ENCODE measurements at places on chromosomes 12 and 14.

GRCh38 chr14:51576117-51576430, 75.6 kb upstream of the FRMD6 start:
- no peak for DNase-seq

- no peak for DNase-seq
Observed at GRCh38 chr12:18171571-18171970, 81.6 kb upstream of the RERGL start.

GRCh38 chr14:64253672-64254071, 40.5 kb downstream of the ESR2 start:
- DNase-seq: no peak

DNA sequence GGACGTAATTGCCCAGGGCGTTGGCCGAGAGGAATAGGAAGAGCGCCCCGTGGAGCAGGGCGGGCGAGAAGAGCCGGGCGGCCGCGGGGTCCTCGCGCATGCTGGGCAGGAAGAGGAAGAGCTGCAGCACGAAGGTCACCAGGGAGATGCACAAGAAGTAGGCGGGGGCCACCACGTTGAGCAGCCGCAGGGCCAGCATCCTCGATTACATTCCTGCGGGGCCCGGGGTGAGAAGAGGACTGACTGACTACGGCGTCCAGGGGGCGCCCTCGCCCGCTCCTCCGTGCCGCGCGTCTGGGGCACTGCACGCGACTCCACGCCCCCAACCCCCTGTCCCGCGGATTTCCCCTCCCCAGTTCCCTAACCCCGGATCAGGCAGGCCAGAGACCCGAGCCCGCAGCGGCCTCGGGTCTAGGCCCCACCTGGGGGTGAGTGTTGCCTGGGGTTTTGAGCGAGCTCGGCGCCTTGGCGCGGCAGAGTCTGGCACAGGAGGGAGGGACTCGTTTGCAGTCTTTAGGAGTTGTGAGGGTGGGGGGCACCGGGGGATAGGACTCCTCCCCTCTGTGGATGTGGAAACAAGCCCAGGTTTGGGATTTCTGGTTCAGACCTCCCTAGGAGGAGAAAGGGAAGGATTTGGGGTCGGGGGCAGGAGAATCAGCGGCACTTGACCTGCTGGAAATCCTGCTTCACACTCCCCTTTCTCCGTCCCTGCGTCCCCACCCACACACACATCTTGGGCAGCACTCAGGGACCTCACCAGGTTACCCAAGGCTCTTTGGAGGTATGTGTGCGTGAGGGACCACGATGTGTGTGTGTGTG, 1.8 kb downstream of the ZDHHC22 start:
- peak; percentile 46 for DNase-seq

DNA sequence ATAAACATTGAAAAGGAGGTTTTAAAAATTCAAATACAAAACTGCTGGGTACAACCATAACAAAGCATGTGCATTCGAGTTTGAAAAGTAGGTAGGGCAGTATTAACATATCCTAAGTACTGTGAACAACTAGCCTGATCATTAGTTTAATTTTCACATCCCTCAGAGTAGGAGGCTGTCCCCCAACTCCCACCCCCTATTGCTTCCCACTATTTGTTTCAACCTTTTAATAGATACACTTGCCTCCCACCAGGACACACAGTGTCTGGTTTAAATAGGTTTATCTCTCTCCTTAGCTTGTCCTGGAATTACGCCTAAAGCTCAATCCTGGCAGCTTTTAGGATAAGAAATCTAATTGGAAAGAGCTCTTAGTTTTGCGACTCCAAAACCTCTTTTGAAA, 2.1 kb downstream of the TAOK3 start:
- no peak for DNase-seq

- DNase-seq: no peak
Observed at GRCh38 chr12:81809829-81810595, 50.9 kb upstream of the PPFIA2 start.

- DNase-seq: no peak
Observed at GRCh38 chr12:72622556-72622955, 350.4 kb downstream of the TRHDE start.

GRCh38 chr14:104246401-104247335, 108.3 kb downstream of the KIF26A start:
- no peak for DNase-seq

DNA sequence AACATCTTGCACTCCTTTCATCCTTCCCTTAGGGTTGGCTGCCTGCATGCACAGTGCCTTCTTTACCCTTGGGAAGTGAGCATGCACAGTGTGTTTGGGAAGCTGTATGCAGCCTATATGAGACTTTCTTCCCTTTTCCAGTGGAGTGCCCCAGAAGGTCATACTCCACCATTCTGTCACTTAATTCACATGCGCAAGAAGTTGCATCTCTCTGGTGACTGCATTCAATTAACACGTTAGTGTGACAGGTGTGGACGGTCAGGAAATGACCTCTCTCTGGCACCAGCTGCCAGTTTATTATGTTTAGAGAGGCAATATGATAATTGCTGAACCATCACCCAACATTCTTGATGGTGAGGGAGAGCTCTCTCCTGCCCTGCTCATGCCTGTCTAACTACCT, 770.0 kb downstream of the FLRT2 start:
- no peak for DNase-seq

DNA sequence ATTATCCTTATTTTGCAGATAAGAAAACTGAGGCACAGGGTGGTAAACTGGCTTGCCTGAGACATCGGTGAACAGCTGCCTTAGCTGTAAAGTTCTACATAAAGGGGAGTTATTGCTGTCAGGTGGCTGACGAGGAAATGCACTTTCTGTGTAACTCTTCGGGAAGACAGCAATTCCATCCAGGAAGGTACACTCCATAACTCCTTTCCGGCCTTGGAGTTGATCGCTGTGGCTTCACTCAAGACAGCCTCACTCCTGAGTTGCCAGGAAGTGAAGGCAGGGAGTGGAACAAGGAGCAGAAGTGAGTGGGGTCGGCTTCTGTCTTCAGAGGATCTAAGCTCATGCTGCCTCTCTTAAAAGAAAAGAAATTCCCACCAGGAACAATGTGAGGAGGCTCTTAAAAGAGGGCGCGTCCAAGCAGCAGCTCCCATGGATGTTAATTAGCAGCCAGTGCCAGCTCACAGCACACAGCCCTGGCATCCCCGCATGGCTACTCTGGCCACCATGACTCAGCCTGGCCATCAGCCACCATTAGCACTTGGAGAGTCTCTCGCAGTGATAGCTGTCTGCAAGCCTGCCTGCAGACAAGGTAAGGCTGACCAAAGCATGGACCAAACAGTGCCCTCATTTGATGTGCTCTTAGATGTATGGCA, 60.3 kb downstream of the NUAK1 start:
- DNase-seq: peak; percentile 74

DNA sequence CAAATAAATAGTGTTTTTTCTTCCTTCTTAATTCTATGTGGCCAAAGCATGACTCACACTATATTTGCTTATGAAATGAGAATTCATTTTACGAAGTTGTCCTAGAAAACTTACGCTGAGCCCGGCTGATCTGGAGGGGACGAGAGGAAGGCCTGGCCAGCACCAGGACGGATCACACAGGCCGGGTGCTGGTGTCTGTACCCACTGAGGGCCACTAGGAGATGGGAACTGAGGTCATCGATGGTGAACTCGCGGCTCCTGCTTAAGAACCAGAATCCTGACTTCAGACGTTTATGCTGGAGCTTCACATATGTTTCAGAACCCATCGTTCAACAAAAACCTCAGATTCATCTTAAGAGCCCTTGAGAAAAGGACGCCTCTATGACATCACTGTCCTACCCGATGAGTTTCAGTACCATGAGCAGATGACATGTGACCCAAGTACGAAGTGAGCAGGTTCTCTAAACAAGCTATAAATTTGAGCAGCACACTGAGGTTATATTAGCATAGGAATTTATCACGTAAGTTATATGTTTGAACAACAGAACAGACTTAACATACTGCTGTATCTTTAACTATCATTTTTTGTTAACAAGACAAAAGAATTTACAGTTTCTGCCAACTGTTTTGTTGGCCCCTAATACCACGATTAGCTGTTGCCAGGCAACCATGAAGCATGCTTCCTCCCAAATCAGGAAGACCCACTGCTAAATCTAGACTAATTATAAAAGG, 111.9 kb downstream of the FOXN3 start:
- no peak for DNase-seq

DNA sequence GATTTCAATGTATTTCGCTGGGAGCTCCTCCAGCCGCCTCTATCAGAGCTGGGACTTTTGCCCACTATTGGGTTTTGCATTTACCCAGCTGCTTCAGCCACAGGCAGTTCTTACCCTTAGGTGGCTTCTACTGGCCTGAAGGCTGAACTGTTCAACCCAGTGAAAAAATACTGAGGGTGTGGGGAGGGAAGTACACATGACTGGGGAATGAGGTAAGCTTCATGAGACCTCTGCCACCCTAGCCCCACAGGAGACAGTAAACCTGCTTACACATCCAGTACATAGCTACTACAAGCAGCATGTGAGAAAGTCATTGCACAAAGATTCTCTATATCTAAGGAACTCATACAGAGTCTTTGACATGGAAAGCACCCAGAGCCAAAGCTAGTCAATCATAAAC, 411.1 kb downstream of the SYT1 start:
- DNase-seq: no peak

DNA sequence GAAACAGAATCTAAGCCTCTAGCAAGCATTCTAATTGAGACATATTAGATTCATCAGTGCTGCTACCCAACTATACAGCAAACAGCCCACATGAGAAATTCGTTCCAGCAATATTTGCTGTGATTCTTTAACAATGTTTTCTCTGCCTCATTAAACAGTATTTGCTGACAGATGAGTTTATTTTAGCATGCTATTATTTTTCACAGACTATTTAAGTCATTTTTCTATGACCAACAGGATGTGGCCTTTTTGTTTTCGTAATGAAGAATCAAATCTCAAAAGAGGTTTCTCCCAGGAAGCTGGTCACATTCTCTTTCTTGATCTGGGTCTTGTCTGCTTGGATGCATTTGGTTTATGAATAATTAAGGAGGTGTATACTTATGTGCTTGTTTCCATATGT, 23.2 kb upstream of the SERPINA12 start:
- no peak for DNase-seq

GRCh38 chr14:65330416-65330815, 82.1 kb upstream of the FUT8 start:
- DNase-seq: no peak

GRCh38 chr14:36520601-36521525, 831 bp upstream of the NKX2-1 start:
- no peak for DNase-seq

- DNase-seq: no peak
Observed at GRCh38 chr14:94945615-94946014, 175.7 kb upstream of the GSC start.

GRCh38 chr14:49451938-49452337, 134.2 kb downstream of the RPS29 start:
- DNase-seq: no peak
